ENCODE measurements at places on chromosomes 7 and 10. TPM values are rescaled to one million over a fixed set of nuclear protein-coding genes. Genes with fewer than 3 reads are reported as not detected.

The SLC16A12 gene
- not detected for total RNA-seq

The GNAT3 gene
- not detected for total RNA-seq

The CHCHD3 gene
- total RNA-seq: 97.8 TPM

The GJD4 gene
- not detected for total RNA-seq

The JCAD gene
- 30.9 TPM for total RNA-seq

The JAKMIP3 gene
- 0.55 TPM for total RNA-seq

The LOXL4 gene
- 32.9 TPM for total RNA-seq

The HMX2 gene
- total RNA-seq: not detected

The NPFFR1 gene
- not detected for total RNA-seq

The MALSU1 gene
- 87.2 TPM for total RNA-seq

The OR13A1 gene
- total RNA-seq: not detected

The AZGP1 gene
- 0.09 TPM for total RNA-seq

The ACHE gene
- not detected for total RNA-seq

The ZNF853 gene
- 0.57 TPM for total RNA-seq

Data from smooth muscle cell of bladder (primary cell).